Fibroblast of mammary gland (primary cell): ENCODE measurements at places on chromosomes 1 and 21.
A peak's percentile ranks its signal among the peaks of the same experiment; 100 is the strongest.

- DNase-seq = no peak
Observed at GRCh38 chr21:18163956-18164355, 80.7 kb upstream of the CHODL start.

DNA sequence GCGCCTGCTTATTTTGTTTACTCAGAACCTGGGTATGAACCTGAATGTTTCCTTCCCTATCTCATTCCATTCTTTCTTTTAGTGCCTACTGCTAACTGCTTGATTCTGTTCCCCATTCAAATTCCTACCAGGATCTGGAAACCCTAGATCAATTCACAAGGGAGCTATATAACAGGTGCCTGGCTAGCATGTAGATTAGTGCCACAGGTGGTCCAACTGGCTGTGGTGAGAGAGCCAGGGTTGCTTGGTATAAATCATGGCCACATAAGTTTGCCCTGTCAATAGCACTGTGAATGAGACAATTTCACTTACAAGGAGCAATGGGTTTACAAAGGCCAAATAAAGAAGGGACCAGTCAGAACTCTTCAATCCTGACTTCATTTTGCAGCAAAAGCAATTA lies 6.6 kb upstream of the PRPF38B start:
- DNase-seq = no peak

GRCh38 chr1:238624776-238625175 lies 734.1 kb upstream of the ZP4 start:
- DNase-seq = no peak

DNA sequence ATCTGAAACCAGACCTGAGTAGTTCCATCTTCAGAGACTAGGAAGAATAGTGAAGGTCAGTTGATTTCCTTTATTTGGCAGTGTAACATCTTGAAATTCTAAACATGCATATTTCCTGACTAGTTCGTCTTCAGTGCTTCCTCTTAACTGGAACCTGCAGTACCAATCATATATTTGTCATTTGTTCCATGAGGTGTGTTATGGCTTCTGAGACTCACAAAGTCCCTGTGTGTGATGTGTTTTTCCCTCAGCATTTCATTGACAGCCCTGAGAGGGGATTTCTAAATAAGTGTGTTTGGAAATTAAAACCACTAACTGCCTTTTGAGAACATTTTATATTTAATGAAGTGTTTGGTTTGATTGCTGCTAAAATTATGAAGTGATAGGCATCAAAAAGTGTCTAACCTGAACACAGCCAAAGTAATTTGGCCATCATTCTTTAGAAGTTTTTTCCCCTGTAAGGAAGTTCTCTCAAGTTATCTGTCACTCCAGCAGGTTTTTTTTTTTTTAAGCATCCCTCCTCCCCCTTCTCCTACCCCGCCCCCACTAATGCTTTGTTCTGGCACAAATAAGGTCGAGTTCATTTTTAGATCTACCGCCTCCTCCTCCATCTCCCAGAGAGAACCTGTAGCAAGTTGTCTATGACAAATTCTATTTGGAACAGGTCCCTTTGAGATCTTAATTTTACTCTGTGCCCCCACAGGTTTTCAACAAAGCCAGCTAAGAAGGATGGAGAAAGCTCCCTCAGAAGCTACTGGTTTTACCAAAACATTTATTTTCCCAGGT lies 61.4 kb downstream of the TMEM200B start:
- DNase-seq = no peak

DNA sequence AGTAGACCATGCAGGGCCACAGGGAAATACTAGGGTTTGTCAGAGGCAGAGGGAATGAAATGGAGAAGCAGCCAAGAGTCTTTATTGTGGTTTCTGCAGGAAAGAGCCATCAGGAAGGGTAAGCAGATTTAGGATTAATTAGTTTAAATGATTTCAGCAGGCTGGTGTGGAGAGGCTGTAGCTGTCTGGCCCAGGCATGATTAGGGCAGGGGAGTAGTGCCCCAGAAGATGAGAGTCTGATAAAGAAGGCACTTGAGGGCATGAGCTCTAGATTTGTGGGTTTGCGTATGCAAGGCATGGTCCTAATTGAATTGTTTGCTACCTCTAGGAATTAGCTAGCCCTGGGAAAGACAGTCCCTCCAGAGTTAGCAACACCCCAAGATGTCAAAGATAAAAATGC lies 484.6 kb upstream of the PLXNA2 start:
- DNase-seq = no peak

DNA sequence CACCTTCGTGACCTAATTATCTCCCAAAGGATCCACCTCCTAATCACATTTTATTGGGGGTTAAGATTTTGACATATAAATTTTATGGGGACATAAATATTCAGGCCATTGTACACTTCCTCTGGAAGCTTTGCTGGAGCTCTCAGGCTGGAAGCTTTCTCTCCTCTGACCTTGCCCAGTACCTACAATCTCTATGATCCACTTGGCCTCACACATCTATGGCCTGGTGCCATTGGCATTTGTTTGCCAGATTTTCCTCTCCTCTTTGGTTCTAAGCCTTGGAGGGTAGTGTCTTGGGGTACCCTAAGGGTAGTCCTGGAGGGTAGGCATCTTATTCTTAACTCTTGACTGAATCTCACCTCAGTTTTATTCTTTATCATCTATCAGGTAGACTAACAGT lies 79.0 kb downstream of the HLX start:
- DNase-seq = no peak

DNA sequence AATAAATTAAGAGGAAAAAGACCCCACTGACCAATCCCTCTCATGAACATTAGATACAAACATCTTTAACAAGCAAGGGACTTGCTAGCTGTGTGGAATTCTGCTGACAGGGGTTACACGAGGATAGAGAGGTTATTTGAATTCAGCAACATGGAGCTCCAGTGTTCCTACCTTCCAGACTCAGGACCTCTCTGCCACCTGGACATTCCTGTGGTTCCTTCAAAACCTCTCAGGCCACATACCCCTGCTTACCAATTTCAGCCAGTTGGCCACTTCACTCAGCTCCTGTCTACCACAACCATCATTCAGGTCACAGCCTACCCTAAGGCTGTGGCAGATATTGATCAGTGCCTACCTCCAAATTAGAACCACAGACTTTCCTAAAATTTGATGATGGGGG lies 147.5 kb downstream of the RRAGC start:
- DNase-seq = no peak

DNA sequence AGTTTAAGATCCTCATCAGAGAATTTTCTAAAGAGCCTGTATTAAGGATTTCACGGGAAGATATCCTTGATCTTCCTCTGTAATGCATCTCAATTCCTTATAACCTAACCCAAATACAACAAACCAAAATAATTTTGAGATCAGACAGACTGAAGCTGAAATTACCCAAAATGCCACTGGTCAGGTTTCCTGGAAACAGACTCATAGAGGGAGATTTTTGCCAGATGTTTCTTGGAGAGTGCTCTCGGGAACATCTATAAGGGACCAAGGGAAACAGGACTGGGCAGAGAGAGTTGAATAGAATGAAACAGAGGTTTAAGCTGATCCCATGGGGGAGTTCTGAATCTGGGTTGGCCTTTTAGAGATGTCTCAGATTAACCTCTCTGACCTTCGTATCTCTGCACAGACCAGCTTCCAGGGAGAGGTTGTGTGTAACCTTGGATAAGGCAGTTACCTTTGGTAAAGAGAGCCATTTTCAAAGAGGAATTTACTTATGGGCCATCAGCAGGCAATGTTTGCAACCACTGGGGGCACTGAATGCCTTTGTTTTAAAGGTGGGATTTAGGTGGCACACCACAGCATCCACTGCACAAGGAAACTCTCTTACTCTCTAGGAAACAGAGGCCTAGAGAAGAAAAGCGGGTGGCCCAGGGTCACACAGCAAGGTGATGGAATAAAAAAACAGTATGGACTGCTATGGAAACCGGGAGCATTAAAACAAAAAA lies 130.8 kb upstream of the SGIP1 start:
- DNase-seq = peak; percentile 40

GRCh38 chr1:33007190-33008050 lies 29.3 kb downstream of the AK2 start:
- DNase-seq = peak; percentile 95

DNA sequence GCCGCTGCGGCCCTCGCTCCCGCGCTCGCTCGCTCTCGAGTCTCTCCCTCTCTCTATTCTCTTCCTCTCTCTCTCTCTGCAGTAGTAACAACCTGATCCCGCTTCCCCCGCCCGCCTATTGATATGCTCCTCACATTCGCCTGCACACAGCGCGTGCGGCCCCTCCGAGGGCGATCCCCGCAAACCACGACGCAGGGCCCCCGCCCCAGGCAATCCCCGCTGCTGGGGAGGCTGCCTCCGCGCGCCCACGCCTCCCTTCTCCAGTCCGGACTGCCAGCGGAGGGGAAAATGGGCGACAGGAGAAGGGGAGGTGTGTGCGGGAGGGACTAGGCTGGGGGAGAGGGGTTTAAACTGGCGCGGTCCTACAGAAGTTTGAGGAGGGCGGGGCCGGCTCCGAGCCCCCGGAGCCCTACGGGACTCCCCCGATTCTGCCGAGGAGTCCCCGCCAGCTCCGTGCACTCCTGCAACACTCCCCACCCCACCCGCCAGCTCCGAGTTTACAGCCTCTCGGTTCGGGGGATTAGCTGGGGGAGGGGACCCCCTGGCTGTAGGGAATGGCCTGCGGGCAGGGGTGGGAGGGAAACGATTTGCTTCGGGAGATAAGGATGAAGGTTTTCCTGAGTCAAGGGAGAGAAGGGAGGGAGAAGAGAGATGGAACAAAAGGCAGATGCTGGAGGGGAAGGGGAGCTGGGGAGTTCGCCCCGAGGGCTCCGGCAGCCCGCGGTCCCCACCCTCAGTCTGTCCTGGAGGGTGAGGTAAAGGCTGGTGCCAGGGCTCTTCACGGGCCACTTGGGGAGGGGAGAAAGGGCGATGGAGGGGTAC lies 66.6 kb downstream of the SYT2 start:
- no peak for DNase-seq

GRCh38 chr1:190436615-190437014 lies 41.0 kb downstream of the BRINP3 start:
- DNase-seq = peak; percentile 7

GRCh38 chr1:86089765-86090164 lies 66.8 kb downstream of the COL24A1 start:
- no peak for DNase-seq

GRCh38 chr1:175750366-175751071 lies 7.1 kb upstream of the TNR start:
- no peak for DNase-seq

DNA sequence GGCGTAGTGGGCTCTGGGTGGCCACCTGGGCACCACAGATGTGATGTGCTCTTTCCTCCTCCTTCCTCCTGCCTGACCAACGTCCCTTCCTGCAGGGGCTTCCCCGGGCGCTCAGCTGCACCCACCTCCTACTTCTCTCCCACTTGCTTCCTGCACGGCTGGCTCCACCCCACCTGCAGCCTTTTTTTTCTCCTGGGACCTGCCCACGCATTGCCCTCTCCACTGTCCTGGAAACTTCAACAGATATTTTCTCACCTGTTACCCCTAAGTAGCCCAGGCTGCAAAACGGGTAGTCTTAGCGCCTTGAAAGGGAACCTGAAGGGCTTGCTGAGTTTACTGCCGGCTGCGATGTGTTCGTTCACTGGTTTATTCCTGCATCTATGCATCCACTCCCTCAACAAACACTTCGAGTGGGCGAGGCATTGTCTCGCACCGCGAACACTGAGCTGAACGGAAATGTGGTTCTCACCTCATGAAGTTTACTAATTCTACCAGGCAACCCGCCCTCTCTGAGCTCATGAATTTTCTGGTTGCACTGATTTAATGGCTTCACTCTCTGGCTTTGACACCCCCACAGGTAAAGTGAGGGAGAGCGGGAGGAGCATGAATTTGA lies 23.6 kb downstream of the ZBTB18 start:
- DNase-seq = no peak

DNA sequence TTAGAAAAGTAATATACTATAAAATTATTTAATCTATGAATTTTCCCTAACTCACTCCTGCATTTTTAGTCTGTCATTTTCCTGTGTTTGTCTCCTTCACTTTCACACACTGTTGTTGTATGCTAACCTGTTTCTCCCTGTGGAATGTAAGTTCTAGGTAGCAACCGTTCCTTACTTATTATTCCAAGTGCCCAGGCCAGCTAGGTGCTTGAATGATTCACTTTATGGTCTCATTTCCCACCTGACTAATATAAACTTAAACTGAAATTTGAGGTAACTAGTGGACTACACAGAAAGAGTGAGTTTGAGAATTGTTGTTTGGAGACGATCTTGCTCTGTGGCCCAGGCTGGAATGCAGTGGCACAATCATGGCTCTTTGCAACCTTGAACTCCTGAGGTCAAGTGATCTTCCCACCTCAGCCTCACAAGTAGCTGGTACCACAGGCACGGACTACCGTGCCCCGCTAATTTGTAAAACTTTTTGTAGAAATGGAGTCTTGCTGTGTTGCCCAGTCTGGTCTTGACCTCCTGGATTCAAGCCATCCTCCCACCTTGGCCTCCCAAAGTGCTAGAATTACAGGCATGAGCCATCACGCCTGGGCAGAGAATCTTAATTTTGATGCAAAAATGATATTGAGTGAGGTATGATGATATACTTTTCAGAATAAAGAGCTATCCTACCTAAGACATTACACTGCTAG lies 1.9 kb downstream of the ZYG11B start:
- no peak for DNase-seq

GRCh38 chr1:61269602-61270001 lies 187.2 kb downstream of the NFIA start:
- no peak for DNase-seq

- no peak for DNase-seq
Observed at GRCh38 chr1:91507328-91507727, 6.7 kb downstream of the CDC7 start.

GRCh38 chr1:5998906-5999301 lies 6.7 kb upstream of the NPHP4 start:
- DNase-seq = no peak

DNA sequence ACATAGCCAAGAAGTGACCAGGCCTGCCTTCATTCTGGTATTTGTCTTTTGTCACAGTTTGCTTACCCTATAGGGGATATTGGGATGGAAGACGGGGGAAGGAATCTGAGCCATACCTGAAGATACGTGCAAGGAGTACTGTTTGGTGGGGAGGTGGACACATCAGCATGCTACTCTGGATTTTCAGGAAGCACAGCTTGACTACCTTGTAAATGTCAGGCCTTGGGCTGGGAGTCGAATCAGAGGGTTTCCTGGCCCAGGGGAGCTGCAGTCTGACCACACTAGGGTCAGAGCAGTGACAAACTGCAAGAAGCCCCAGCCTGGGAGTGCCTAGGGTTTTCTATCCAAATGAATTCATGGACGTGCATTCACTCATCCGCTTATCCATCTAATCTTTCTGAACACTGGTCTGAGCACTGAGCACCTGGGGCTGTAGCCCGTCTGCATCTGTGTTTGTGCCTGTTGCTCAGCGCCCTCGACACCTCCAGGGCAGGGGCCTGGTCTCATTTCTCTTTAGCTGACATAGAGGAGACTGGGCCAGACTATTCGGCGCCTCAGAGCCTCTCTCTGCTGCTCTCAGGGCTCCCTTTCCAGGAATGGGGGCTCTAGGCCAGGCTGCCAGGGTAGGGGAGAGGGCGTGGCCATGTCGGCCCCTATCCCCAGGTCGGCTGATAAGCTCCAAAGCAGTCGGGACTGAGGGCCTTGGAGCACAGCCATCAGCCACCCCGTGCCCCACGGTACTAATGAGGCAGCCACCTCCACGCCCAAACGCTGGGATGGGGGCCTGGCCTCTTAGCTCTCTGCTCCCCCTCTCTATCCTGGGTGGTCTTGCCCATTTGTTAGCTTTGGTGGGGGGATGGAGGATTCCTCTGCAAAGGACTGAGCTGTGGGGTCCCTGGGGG lies 47.0 kb upstream of the SLC2A1 start:
- no peak for DNase-seq
